ENCODE measurements at places on chromosomes 1 and 21.
A peak's percentile ranks its signal among the peaks of the same experiment; 100 is the strongest.

- DNase-seq, result no peak
Measured at GRCh38 chr1:36913016-36913415, 121.3 kb downstream of the GRIK3 start.

DNA sequence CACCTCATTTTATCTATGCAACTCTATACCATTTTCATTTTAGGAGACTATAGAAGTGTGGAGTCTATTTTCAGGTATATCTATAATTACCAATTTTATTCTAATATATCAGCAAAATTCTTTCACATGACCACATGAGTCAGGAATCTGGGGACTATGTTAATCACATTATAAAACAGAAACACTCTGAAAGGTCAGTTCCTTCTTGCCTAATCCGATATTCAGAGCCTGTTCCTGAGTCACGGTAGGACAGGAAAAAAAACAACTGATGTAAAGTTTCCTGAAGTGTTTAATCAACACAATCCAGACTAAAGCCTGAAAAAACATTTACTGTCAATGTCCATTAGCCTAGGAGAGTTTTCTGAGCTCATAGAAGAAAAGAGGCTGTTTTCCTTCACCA, 1902.3 kb downstream of the NCAM2 start:
- DNase-seq, result peak; percentile 38

GRCh38 chr1:241767737-241768136, 80.3 kb upstream of the EXO1 start:
- no peak for DNase-seq

GRCh38 chr21:43034101-43034500, 41.5 kb downstream of the CBS start:
- DNase-seq, result no peak

- DNase-seq, result no peak
Measured at GRCh38 chr1:150596095-150596892, 16.9 kb upstream of the MCL1 start.

DNA sequence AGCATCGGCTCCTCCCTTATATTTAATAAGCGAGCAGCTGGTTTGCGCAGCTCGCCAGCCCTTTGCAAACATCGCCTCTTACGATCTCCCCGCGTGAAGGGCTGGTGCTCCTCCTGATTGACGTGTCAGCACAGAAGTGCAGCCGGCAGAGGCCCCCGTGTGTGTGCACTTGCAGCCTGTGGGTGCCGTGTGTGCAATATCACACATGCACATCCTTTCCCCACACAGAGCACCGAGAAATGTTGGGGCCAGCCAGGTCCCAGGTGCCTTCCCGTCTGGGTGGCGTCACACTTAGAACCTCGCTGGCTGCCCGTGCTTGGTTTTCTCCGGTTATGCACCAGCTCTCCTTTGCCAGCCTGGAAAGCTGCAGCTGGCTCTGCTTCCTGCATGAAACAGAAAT, 126.6 kb upstream of the AJAP1 start:
- DNase-seq, result no peak

DNA sequence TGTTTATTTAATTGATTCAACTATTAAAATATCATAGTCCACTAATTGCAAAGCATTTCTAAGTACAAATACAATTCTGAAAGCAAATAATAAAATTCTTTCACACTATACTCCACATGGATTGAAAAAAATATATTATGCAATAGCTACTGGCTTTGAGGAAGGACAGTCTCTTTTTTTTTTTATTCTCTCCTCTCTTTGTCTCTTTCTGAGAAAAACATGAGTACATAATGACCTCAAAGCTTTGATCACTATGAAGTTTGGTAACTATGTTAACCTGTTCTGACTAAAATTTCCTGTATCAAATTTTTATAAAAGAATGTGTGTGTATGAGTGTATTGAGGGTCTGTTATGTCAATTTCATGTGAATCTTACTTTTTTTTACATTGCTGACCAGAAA, 96.2 kb downstream of the RGS2 start:
- no peak for DNase-seq

DNA sequence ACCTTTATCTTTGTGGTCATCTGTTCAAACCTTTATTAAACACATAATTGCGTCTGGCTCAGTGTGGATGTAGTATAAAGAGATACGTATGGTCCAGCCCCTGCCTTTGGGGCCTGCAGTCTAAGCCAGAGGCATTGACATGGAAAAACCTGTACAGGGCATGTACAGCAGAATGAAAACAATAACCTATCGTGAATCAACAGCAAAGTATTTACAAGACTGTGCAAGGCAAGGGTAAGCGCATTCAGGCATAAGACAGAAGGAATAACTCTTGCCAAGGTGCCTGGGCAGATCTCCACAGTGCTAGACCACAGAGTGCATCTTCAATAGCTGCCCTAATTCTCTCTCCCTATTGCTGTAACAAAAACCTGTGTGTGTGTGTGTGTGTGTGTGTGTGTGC, 35.5 kb downstream of the KIRREL1 start:
- no peak for DNase-seq

GRCh38 chr1:243414152-243414494, 158.3 kb downstream of the SDCCAG8 start:
- DNase-seq, result no peak

- DNase-seq, result no peak
Measured at GRCh38 chr1:244839656-244840055, 4.2 kb downstream of the COX20 start.

GRCh38 chr1:8643542-8644536, 173.6 kb downstream of the RERE start:
- no peak for DNase-seq

DNA sequence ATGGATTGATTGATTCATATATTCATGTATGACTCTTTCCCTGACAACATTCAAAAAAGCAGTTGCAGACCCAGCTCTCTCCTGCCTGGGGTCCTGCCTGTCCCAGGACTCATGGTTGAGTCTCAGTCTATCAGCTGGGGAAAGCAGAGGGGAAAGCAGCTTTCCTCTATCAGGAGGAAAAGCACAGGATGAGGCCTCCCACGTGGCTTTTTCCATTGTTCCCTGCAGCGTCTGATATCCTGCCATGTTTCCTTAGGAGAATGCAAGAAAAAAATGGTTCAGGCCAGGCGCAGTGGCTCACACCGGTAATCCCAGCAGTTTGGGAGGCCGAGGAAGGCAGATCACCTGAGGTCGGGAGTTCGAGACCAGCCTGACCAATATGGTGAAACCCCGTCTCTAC, 133.0 kb upstream of the VAMP3 start:
- no peak for DNase-seq

GRCh38 chr1:78703806-78704205, 54.2 kb downstream of the IFI44 start:
- DNase-seq, result no peak

DNA sequence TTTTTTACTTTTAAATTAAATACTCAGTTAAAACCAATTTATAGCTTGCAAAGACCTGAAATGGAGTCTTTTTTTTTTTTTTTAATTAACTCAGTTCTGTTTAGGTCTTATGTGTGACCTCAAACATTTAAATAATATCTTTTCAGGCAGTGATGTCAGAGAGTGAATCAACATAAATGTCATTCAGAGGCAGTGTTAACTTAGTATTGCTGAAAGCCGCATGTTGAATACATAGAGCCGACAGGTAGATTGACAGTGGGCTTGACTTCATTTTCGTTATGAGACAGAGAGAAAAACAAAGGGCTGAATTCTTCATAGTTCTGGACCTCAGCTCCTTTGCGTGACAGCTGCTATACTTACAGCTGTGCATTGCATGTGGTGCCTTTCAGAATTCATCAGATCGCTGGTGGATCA, 51.5 kb downstream of the PRDM2 start:
- DNase-seq, result no peak

GRCh38 chr1:32684167-32684811, 18.3 kb downstream of the SYNC start:
- no peak for DNase-seq

DNA sequence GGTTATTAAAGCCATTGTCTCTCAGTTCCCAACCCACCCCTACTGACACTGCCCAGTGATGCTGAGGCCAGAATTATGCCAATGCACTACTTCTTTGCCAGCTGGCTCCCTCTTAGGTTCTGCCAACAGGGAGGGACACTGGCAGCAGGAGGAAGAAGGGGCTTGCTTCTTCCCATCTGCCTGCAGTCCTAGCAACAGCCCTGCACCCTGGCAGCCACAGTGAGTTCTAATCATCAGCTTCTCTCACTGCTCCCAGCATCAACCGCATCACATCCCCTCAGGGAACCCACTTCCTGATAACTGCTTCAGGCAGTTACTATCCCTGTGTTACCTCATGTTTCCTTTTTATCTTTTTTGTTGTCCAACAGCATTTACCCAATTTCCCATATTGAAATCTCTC, 86.2 kb downstream of the UBR4 start:
- no peak for DNase-seq

- no peak for DNase-seq
Measured at GRCh38 chr1:66831529-66832239, 30.6 kb upstream of the INSL5 start.

Data from HS-5 (cell line).